Activated naive CD4-positive, alpha-beta T cell (primary cell): ENCODE measurements at places on chromosomes 6 and 20.

GRCh38 chr20:38135651-38136420 lies 29.2 kb downstream of the TGM2 start:
- DNase-seq, result no peak

- DNase-seq, result no peak
These were observed 4.2 kb downstream of the AHI1 start for GRCh38 chr6:135493218-135493961.

DNA sequence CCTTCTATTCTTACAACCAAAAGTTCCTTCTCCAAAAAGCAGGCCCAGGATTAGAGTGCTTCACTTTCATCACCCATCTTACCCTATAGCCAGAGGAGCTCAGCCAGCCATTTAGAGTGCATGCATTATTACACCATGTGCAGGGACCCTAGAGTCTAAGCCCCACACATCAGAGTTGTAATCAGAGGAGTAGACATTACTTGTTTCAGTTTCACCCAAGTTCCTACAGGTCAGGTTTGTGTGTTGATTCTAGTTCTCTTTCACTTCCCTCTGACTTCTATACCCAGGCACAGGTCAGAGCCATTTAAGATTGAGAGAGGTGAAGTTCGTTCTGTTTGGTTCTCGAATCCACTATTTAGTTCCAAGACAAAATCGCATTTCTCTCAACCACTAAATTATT lies 16.3 kb upstream of the ARFGEF3 start:
- no peak for DNase-seq

DNA sequence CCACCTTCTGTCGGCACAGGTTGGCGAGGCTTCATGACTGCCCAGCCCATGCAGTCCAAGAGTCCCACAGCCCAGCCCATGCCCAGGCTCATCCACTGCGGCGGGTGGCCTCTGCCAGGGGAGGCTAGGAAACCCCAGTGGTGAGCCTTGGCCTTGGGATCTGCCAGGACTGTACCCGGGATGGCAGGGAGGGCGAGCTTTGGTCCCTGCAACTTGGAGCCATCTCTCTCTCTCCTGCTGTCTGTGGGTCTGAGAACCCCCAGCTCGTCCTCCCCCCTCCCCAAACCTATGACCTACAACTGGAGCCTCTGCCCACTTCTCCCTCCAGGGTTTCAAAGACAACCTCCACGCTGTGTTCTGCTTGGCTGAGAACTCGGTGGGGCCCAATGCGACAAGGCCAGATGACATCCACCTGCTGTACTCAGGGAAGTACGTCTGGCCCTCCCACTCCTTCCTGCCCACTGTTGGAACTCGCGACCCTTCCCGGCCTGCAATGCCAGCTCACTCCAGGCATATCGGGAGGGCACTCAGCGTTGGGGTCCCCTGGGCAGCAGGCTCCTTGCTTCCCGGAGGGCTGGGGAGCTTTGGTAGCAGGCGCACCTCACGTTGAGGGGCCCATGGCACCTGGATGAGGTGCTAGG lies 19.7 kb downstream of the NPEPL1 start:
- no peak for DNase-seq

GRCh38 chr6:167282165-167282564 lies 8.9 kb upstream of the UNC93A start:
- no peak for DNase-seq
